Forelimb muscle (tissue), 1 donor: ENCODE measurements at places on chromosomes 5 and 9.

DNA sequence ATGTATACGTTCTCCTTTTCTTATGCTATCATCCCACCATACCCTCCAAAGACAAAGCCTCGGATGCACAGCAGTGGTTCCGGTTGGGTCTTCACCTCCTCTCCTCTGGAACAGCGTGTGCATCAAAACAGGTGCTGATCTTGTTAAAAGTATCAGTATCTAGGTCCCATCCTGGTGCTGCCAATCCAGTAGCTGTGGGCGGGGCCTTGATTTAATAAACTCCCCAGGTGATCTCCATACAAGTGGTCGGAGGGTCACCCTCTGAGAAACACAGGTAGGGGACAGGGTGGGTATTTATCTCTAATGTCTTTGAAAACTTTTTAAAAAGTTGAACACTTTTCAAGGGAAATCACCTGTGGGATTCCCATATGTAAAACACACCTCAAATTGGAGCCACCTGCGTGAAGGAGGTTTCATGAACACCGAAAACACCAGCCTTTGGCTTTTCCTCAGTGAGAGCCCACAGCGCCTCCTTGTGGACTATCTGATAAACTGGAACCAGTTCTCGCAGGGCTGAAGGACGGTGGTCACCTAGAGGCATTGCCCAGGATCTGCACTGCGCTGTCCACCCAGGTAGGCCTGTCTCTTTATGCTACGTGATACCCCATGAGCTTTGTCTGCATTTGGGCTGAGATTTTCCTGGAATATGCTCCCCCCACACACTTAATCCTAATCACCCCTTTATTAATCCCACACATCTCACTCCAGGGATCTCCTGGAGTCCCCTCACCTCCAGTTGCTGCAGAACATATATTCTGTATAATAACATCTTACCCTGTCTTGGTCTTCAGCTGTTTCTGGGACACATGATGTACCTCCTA, 80.5 kb upstream of the EPB41L4B start:
- no peak for DNase-seq

DNA sequence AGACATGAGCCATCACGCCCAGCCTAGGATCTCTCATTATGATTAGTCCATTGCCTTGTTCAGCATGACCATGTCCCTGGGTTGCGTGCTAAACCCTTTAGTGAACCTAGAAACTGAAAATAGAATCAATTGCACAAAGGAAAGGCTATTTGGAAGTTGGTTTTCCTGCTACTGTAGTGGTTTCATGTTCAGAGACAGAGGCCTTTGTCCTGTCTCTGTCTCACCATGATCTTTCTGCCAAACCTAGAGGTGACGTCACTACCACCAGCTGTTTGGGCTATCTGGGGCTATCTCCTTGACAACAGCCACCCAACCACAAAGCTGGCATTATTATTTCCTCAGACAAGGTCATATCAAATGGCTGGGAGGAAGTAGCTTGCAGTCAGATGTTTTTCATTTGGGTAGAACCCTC, 4.0 kb upstream of the CDK5RAP2 start:
- no peak for DNase-seq

DNA sequence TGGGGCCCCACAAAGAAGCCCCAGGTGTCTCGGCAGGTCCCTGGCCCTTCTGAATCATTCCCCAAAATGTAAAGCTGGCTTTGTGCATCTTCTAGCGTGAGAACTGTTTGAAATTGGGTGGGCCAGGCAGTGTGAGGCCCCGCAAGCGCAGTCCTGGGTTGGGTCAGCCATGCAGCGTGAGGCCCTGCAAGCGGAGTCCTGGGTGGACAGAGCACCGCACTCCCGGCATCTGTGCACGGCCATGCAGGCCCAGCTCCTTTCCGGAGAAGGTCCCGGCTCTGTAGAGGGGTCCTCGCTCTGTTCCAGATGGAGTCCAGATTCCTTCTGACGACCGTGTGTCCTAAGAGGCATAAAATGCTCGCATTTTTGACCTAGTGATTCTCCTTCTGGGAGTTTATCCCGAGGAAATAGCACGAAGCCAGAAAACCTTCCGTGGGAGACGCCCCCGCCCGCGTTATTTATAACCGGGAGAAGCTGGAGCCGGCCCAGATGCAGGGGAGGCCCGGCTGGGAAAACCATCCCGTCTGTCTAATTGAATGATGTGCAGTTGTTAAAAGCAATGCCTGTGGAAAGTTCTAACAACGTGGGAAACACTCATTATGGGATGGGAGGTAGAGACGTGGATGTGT, 19.4 kb upstream of the NOTCH1 start:
- no peak for DNase-seq

- DNase-seq, result no peak
Observed at GRCh38 chr5:110872200-110872599, 133.4 kb downstream of the SLC25A46 start.

DNA sequence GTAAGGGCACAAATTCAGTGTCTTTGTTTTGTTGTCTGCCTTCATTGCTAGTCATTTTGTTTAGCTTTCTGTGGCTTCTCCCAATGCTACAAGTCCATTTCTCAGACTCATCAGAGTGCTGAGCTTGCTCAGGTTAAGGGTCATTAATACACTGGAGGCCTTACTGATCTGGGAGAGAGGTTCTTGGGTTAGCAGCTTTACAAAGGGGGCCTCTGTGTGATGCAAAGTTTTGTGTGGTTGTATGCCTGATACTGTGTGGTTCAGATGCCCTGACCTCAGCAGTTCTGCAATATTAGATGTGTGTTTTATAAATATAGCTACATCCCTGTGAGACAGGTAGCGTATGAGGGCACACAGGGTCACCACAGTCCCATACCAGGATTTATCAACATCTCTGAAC, 34.8 kb upstream of the SMARCA2 start:
- DNase-seq, result no peak

DNA sequence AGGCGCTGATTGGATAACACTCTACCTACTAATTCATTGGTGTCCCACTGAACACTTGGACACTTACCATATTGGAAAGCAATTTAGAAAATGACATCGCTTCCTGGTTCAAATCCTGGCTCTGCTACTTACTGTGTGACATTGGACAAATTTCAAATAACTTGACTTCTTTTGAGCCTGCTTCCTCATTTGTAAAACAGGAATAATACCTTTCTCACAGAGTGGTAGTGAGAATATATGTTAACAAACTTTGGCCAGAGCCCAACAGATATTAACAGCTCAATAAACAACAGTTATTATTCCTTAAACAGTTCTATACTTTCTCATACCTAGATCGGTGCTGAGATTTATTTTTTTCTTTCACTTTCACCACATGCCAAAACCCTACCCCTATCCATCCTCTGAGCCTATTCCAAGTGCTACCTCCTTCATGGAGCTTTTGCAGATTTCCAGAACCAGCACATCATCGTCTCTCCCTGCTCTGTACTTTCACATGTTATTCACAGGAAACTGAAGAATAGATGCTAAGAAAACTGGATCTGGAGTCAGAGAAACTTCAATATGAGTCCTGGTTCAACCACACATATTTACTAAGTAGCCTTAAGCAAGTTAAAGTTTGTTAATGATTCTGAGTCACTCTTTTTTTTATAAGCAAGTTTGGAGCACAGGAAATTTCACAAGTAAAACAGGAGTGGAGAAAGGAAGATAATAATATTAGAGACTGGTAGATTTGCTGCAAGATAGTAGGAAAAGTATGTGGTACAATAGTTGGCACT, 92.3 kb downstream of the STRBP start:
- DNase-seq, result no peak

DNA sequence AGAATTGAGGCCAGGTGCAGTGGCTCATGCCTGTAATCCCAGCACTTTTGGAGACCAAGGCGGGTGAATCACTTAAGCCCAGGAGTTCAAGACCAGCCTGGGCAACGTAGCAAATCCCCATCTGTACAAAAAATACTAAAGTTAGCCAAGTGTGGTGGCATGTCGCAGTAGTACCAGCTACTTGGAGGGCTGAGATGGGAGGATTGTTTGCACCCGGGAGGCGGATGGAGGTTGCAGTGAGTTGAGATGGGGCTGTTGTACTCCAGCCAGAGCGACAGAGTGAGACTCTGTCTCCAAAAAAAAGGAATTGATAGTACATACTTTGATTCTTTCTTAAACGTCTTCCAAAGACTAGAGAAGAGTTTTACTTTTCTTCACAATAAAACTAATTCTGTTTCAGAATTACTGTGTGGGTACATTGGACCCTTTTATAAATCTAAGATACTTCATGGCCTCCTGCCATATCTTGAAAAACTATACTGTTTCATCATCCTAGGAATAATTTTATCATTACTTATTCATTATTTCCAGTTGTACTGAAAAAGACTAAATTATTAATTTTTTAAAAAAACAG, 132.0 kb upstream of the GRHPR start:
- DNase-seq, result no peak

GRCh38 chr5:9632495-9632894, 2.3 kb upstream of the TAS2R1 start:
- DNase-seq, result no peak

GRCh38 chr5:142860270-142860669, 90.1 kb downstream of the ARHGAP26 start:
- DNase-seq, result no peak

- no peak for DNase-seq
Observed at GRCh38 chr5:152634586-152634985, 229.5 kb upstream of the NMUR2 start.

GRCh38 chr9:27195191-27195590, 86.2 kb downstream of the TEK start:
- DNase-seq, result no peak

- no peak for DNase-seq
Observed at GRCh38 chr5:106601620-106602019, 1069.1 kb downstream of the EFNA5 start.

DNA sequence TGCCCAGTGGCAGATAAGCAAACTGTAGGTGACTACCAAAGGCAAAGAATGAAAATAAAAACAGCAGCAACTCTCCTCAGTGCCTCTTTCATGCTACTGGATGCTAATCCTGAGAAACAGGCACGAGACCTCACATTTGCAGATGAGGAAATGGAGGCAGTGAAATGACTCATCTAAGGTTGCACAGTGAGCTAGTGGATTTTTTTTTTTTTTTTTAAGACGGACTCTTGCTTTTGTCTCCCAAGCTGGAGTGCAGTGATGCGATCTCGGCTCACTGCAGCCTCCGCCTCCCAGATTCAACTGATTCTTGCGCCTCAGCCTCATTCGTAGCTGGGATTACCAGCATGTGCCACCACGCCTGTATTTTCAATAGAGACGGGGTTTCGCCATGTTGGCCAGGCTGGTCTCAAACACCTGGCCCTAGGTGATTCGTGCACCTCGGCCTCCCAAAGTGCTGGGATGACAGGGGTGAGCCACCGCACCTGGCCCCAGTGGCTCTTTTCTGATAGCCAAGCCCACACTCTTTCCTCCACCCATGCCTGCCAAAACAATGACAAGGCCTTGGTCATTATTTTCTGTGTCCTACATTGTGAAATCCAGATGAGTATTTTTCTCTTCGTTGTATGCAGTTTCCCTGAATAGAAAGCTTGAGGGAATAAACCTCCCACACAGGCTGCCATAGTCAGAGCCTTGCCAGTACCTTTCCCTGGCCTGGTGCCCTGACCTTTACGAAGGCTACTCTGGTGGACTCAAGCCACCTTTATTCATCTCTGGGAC, 19.2 kb downstream of the DOCK2 start:
- no peak for DNase-seq

- no peak for DNase-seq
Observed at GRCh38 chr9:124660341-124660801, 110.7 kb downstream of the NR6A1 start.

DNA sequence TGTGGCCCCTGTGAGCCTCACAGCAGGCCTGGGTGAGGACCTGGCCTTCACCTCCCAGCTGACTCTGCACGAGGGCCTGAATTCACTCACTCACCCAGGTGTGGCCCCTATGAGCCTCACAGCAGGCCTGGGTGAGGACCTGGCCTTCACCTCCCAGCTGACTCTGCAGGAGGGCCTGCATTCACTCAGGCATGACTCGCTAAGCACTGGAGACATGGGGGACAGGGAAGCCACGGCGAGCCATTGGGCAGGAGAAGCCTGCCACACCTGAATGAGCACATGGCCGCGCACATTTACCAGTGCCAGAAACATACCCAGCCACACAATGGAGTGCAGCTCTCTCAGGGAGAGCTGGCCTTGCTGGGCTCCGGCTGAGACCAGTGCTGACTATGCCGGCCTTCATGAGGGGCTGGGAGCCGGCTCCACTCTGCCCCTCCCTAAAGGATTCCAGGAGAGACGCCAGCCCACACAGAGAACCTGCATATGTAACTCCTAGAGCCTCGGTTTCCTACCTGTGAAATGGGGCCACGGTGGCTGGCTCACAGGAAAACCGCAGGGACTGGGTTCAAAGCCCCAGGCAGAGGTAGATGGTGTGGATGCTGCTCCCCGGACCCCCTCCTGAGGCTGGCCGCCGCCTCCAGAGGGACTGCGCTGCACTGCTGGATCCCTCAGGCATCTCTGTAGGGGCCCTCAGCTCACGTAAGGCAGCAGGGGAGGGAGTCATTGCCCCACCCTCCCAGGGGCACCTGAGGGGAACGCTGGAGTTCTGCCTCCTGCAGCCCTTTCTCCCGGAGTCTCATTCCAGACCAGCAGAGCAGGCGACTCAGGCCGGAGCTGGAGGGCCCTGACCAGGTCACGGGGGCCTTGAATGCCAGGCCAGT, 7.2 kb downstream of the ADAMTS2 start:
- DNase-seq, result no peak

DNA sequence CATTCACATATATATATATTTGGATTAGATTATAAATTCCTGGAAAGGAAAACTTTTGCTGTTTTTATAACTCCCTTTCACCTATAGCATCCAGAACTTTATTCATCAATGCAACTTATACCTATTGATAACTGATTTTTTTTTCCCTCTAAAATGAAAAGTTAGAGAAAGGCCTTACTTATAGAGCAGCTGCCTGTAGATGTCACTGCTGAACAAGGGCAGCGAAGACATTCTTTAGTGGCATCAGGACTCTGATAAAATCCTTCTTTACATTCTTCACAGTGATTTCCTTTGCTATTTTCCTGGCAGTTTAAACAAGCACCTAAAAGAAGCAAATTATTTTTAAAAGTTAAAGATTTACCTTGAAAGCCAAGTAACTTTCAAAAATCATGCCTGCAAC, 32.3 kb upstream of the CDK5RAP2 start:
- DNase-seq, result no peak

GRCh38 chr9:112366591-112366990, 13.3 kb upstream of the HSDL2 start:
- no peak for DNase-seq

- no peak for DNase-seq
Observed at GRCh38 chr9:68637020-68637419, 68.0 kb upstream of the PIP5K1B start.

DNA sequence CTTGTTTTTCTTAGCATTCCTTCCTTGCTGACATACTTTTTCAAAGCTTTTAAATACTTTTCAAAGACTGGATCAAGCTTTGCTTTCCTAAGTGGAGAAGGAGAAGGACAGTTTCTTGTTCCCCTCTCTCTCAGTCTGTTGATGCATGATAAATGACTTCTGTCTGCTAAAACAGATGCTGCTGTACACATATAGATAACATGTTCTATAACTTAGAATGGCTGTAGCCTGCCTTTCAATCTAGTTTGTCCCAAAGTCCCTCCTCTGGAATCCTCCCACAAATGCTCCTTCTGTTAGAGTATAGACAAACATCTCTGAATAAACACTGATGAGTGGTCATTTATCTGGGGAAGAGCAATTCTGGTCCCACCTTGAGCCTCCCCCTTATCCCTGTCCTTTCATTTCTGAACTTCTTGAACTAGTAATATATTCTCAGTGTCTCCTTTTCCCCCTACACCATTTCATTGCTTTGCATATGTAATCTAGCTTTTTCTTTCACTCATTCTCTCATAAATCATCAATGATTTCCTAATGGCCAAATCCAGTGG, 5.4 kb upstream of the HEMGN start:
- DNase-seq, result no peak

- DNase-seq, result no peak
Observed at GRCh38 chr5:3230254-3230653, 365.4 kb upstream of the IRX1 start.
